ENCODE measurements at places on chromosomes 6 and 20. TPM values are rescaled to one million over a fixed set of nuclear protein-coding genes. Genes with fewer than 3 reads are reported as not detected.
A peak's percentile ranks its signal among the peaks of the same experiment; 100 is the strongest.

NKX2-2 gene
- total RNA-seq: not detected

SNTA1 gene
- 6.7 TPM for total RNA-seq

MOG gene
- not detected for total RNA-seq

THEMIS gene
- 1.8 TPM for total RNA-seq

PHACTR3 gene
- total RNA-seq: 9.0 TPM

ADGRF5 gene
- total RNA-seq: 238 TPM

OR2H1 gene
- not detected for total RNA-seq

RNF144B gene
- total RNA-seq: 109 TPM

GRCh38 chr6:167299641-167300308 lies 8.7 kb downstream of the UNC93A start:
- no peaks in the 10 kb centered on the region for H3K4me1 ChIP-seq
- H3K4me3 ChIP-seq: no peak overlapping the region
- no peaks in the 10 kb centered on the region for H3K36me3 ChIP-seq

GRCh38 chr20:47741669-47742608 lies 43.3 kb downstream of the SULF2 start:
- H3K27ac ChIP-seq: no peak overlapping the region
- no peaks in the 10 kb centered on the region for H3K36me3 ChIP-seq
- H3K4me1 ChIP-seq: peaks cover 10% of the 10 kb centered on the region

- no peaks in the 10 kb centered on the region for H3K27me3 ChIP-seq
- H3K27ac ChIP-seq: no peak overlapping the region
- no peak overlapping the region for H3K4me3 ChIP-seq
These were observed 378.4 kb upstream of the RUNX2 start for GRCh38 chr6:44949596-44950201.

GRCh38 chr6:122758927-122759334 lies 20.6 kb upstream of the FABP7 start:
- no peak overlapping the region for H3K27ac ChIP-seq
- no peak overlapping the region for H3K4me3 ChIP-seq
- H3K36me3 ChIP-seq: no peaks in the 10 kb centered on the region
- no peak for DNase-seq
- H3K4me1 ChIP-seq: peaks cover 4% of the 10 kb centered on the region

- H3K4me3 ChIP-seq: no peak overlapping the region
- H3K27me3 ChIP-seq: no peaks in the 10 kb centered on the region
- H3K4me1 ChIP-seq: no peaks in the 10 kb centered on the region
- no peaks in the 10 kb centered on the region for H3K36me3 ChIP-seq
- DNase-seq: no peak
- H3K27ac ChIP-seq: no peak overlapping the region
These were observed 872.9 kb upstream of the GJE1 start for GRCh38 chr6:141259807-141260206.

DNA sequence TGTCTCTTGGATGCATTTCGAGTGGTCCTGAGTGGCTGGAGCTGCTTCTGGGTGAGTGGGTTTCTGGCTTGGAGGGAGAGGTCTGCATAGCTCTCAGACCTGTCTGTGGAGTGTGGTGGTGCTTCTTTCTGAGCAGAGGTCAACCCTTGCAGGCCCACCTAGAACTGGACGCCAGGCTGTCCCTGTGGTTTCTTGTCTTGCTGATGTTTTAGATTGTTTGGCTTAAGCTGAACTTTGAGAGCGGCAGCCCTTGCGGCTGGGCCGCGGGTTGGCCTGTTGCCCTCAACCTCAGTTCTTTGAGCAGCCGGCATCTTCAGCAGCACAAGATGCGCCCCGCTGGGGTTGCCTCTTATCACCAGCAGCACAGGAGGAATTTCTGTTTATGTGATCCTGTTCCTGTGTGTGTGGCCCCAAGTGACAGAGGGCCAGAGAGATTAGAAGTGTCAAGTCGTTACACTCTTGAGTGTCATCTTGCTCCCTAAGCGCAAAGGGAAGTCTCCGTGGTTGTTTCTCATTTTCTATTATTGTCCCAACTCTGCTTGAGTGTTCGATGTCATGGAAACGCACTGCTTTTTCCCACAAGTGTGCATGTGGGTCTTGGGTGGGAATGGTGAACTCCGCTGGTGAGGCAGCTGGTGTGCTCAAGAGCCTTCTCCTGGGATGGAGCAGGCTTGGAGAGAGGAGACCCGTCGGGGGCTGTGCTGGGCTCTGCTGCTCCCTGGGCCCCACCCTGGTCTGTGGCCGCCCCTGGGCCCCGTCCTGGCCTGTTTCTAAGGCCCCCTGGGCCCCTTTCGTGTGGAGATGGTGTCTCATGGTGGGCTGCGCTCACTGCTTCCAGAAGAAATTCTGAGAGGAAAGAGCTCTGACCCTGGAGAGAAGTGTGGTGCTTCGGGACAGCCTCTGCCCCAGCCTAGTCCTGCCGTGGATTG lies 20.1 kb upstream of the SLC22A1 start:
- no peak overlapping the region for H3K4me3 ChIP-seq
- no peaks in the 10 kb centered on the region for H3K27me3 ChIP-seq
- DNase-seq: no peak
- H3K27ac ChIP-seq: no peak overlapping the region
- peaks cover 16% of the 10 kb centered on the region for H3K4me1 ChIP-seq

DNA sequence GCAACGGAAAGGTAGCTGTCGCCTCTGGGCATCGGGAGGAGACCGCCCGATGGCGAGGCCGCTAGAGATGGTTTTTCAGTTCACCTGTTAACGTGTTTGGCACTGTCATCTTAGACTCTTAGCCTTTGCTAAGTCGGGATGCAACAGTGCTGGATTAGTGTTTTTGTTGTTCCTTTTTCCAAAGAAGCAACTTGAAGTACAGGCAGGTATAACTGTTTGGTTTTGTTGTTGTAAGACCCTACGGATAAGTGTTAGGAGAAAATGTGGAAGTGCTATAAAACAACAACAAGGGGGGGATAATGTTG lies 723 bp downstream of the MANEA start:
- no peaks in the 10 kb centered on the region for H3K36me3 ChIP-seq
- peak overlapping the region; percentile 83 for H3K4me3 ChIP-seq
- H3K27ac ChIP-seq: peak overlapping the region; percentile 91
- H3K4me1 ChIP-seq: peaks cover 35% of the 10 kb centered on the region

DNA sequence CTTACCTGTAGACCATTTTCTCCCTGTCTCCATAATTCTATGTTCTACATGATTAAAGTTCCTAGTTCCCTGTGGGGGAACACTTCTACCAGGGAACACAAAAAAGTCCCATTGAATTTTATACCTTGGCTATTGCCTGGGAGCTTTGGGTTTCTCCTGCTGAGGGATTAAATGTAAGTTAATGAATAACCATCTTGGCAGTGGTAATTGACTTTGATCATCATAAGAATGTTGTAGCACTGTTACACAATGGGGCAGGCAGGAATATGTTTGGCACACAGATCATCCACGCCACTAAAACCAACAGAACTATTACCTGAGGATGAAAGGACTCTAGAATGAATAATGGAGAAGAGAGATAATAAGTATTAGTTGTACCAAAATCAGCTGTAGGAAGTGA lies 1106.2 kb upstream of the GJE1 start:
- no peaks in the 10 kb centered on the region for H3K4me1 ChIP-seq
- H3K27me3 ChIP-seq: no peaks in the 10 kb centered on the region
- no peak overlapping the region for H3K4me3 ChIP-seq
- H3K27ac ChIP-seq: no peak overlapping the region
- no peak for DNase-seq

DNA sequence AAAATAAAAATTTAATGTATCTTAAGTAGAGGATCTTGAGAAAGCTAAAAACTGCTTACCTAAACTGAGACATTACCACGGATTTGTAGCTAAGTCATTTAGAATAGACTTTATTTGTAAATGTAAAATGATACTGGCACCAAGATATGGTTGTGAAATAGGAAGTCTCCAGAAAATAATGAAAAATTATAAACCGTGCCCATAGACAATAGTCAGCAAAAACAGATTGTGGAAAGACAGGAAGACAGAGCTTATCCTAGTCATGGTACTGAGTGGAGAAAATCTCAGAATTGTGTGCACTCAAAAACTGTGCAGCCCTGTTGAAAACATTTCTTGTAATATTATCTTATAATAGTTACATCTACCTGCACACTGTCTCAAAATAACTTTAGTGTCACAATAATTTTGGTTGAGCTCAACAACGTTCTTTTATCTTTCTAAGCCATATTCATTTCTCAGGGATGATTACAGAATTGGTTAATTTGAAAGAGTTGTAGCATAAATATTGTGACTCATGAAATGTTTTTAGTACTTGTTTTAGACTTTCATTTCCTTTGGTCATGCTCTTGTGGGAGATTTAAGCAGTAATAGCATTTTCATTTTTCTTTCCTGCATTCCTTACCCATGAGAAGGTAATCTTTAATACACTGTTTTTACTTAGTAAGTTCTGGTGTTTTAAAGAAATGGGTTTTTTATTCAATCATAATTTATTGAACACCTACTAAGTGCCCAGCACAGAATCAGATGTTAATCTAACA lies 174.5 kb downstream of the SOX4 start:
- no peak overlapping the region for H3K4me3 ChIP-seq
- DNase-seq: no peak
- no peaks in the 10 kb centered on the region for H3K27me3 ChIP-seq
- no peaks in the 10 kb centered on the region for H3K36me3 ChIP-seq
- peaks cover 31% of the 10 kb centered on the region for H3K4me1 ChIP-seq

GRCh38 chr20:57378646-57379262 lies 12.4 kb upstream of the RBM38 start:
- DNase-seq: no peak
- H3K27ac ChIP-seq: no peak overlapping the region
- no peak overlapping the region for H3K4me3 ChIP-seq
- no peaks in the 10 kb centered on the region for H3K27me3 ChIP-seq
- H3K36me3 ChIP-seq: peaks cover 15% of the 10 kb centered on the region
- peaks cover 11% of the 10 kb centered on the region for H3K4me1 ChIP-seq

DNA sequence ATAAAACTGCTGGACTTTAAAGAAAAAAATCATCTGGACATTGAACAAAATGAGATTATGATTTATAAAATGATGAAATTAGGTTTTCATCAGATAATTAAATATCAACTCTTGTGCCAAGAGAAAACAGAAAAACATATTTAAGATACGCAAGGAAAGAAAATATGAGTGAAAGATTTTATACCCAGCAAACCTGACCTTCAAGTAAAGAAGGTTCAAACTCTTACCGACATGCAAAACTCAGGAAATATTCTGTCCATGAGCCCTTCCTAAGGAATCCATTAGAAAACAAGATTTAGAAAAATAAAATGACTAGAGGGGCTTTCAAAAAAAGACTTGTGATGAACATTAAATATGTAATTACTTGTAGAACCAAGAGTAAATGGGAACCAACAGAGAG lies 257.2 kb upstream of the ARID1B start:
- no peak overlapping the region for H3K4me3 ChIP-seq
- no peaks in the 10 kb centered on the region for H3K27me3 ChIP-seq
- no peaks in the 10 kb centered on the region for H3K4me1 ChIP-seq
- no peak overlapping the region for H3K27ac ChIP-seq

GRCh38 chr20:50690650-50691572 lies at the start of gene RIPOR3:
Gene RIPOR3 (minus strand): TSS chr20:50691542. CDS start chr20:50691128, 414 bp downstream.
- no peaks in the 10 kb centered on the region for H3K36me3 ChIP-seq
- DNase-seq: no peak
- peaks cover 21% of the 10 kb centered on the region for H3K27me3 ChIP-seq
- H3K27ac ChIP-seq: peak within 1 kb of the TSS; percentile 24
- peak within 1 kb of the TSS; percentile 51 for H3K4me3 ChIP-seq

DNA sequence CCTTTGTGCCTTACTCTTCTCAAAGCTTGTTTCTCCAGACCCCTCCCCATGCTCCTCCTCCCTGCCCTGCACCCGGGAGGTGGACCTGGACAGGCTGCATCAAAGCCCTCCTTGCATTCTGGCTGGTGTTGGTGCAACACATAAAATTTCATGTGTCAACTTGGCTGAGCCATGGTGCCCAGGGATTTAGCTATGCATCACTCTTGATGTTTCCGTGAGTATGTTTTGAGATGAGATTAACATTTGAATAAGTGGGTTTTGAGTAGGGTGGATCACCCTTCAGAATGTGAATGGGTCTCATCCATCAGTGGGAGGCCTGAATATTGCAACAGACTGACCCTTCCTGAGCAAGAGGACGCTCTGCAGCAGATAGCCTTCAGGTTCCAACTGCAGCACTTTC lies 4.4 kb upstream of the OCSTAMP start:
- H3K27ac ChIP-seq: no peak overlapping the region
- no peaks in the 10 kb centered on the region for H3K4me1 ChIP-seq
- no peaks in the 10 kb centered on the region for H3K36me3 ChIP-seq
- H3K27me3 ChIP-seq: no peaks in the 10 kb centered on the region

- no peaks in the 10 kb centered on the region for H3K36me3 ChIP-seq
- no peak for DNase-seq
- no peak overlapping the region for H3K27ac ChIP-seq
These were observed 314.0 kb upstream of the ECI2 start for GRCh38 chr6:4449409-4449808.

DNA sequence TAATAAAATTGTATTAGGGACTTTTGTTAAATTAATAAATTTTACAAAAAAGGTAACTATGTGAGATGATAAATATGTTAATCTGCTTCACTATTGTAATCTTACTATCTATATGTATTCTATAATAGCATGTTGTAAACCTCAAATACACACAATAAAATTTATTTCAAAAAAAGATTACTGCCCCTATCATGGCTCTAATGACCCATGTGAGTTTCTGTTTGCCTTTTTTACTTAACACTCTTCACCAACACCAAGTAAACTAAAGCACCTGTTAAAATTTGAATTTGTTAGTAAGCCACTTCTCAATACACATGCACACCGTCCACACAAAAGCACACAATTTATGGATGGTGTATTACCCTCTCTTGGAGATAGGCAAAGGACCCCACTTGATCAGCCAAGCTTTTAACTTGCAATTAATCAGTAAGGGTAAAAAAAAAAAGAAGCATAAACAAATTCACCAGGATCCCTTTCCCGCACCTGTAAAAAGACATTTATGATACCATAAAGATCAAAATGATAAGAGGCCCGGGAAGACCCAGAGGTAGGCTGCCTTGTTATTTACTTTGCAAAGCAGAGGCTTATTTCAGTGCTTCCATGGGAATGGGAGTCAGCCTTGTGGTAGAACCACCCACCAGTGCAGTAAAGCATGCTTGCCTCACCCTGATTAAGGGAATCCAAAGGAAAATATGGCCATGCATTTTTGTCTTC lies 28.6 kb upstream of the PKHD1 start:
- no peak overlapping the region for H3K4me3 ChIP-seq
- H3K27ac ChIP-seq: no peak overlapping the region
- DNase-seq: no peak
- H3K36me3 ChIP-seq: no peaks in the 10 kb centered on the region
- H3K27me3 ChIP-seq: peaks cover 4% of the 10 kb centered on the region

Data from lower lobe of right lung (tissue), 2 donors.